Fibroblast of skin of scalp (primary cell): ENCODE measurements at places on chromosomes 1 and 21.

- DNase-seq: no peak
Observed at GRCh38 chr1:245990315-245991022, 516.6 kb downstream of the SMYD3 start.

DNA sequence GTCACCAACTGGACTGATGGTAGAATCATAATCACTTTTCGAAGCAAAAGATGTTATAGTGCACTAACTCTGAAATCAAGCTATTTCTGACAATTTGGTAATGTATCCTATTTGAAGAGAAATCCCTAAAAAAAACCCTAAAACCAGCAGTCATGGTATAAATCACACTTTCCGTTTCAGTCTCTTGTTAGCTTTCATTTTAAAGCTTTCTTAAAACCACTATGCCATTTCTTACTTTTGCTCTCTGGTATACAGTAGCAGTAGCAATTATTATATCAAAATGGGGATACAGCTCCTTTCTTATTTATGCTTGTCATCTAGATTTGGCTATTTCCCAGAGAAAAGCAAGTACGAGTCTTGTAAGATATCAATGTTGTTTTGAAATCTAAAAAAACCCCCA lies 323.3 kb downstream of the KCTD3 start:
- DNase-seq: no peak

- peak; percentile 91 for DNase-seq
Observed at GRCh38 chr1:66563094-66563800, 29.3 kb downstream of the SGIP1 start.

- no peak for DNase-seq
Observed at GRCh38 chr1:32427264-32427963, 33.2 kb upstream of the BSDC1 start.

DNA sequence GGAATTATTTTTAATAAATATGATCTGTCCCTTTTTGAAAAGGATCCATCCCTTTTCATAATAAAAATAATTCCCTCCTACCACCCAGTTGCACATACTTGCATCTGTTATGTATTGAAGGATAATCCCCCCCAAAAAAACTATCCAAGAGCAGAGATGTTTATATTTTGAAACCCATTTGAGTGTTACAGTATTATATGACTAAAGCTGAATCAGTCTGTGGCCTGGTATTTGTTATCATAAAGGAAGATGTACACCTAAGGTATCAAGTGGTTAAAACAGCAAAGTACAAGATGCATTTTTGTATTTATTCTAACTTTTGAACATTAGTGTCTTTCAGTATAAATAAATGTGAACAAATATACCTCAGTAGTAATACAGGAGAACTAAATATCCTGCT lies 12.7 kb upstream of the TGFB2 start:
- DNase-seq: no peak

- DNase-seq: no peak
Observed at GRCh38 chr1:162913345-162913744, 52.4 kb upstream of the CCDC190 start.

- peak; percentile 79 for DNase-seq
Observed at GRCh38 chr1:26784023-26784871, 3.5 kb upstream of the PIGV start.

- no peak for DNase-seq
Observed at GRCh38 chr1:35882586-35882944, 444 bp upstream of the AGO1 start.

DNA sequence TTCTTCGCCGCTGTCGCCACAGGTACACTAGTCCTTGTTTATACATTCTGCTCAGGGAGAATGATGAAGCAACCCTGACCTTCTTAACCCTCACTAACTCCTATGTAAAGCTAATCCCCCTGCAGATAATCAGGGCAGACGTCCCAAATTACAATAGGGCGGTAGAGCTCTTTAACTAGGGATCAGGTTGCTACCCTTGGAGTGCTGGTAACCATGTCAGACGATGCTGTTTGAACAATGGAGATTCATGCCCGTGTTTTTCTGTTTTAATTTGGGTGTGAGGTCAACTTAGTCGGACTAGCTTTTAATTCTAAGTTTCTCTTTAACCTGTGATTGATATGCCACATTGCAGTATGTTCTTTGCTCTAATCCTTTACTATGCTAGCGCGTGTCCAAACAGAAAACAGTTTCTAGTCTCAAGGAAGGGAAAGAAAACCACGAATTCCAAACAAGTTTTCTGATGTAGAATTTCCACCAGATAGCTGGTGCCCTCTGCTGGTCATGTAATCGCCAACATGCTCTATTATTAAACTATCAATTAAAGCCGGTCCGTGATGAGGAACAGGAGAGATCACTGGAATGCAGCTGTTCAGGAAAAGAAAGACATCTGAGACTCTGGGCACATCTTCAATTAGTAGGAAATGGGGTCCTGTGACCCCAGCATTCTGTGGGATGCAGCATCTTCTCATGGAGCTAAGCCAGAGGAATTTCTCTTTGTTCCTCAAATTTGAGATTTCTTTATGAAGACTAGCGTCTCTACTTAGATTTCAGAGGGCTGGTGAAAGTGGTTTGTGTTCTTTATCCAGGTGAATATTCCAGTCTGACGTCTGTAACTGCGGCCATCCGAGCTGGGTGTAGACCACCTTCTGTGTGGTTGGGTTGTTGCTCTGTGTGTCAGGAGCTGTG lies 18.3 kb upstream of the VAMP3 start:
- peak; percentile 68 for DNase-seq

- peak; percentile 73 for DNase-seq
Observed at GRCh38 chr1:93827633-93828366, 51.2 kb downstream of the DNTTIP2 start.

DNA sequence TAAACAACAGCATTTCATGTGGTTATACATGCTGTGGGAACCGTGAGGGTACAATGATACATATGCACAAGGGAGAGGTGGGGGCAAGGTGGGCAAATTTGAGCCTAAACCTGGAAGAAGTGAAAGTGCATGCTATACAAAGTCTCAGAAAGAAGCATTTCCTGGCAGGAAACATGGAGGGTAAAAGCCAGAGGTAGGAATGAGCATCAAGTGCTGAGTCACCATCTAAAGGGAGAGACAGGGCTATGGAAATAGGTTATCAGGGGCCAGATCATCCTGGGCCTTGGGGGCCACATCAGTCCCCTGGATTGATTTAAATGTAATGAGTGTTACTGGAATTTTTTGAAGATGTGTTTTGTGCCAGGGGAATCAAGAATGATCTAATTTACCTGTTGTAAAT lies 60.1 kb upstream of the DAB1 start:
- no peak for DNase-seq

DNA sequence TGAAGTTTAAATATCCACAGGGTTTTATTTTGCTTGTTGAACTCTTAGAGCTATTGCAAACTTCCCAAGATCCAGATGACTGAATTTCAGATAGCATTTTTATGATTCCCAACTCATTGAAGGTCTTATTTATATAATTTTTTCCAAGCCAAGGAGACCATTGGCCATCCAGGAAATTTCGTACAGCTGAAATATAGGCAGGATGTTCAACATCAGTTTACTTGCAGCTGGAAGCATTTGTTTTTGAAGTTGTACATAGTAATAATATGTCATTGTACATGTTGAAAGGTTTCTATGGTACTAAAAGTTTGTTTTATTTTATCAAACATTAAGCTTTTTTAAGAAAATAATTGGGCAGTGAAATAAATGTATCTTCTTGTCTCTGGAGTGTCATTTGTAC lies 32.8 kb upstream of the DDR2 start:
- no peak for DNase-seq

GRCh38 chr1:240030236-240030635 lies 61.4 kb upstream of the FMN2 start:
- DNase-seq: peak; percentile 71

DNA sequence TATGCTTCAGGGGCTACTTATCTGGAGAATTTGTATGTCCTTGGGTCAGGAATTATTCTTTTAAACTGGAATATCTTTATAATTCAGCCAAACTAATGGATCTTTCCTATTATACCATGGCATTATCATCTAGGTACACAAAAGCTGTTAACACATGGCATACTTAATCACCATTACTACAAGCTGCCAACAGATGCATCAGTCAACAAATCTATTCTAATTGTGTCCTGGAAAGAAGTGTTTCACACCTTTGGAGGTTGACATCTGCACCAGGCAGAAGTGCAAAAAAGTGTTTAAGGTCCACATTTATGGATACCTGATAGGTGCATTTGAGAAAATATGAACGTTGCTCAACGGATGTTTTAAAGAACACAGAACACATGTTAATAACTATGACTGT lies 470.2 kb upstream of the ADGRL2 start:
- DNase-seq: no peak

DNA sequence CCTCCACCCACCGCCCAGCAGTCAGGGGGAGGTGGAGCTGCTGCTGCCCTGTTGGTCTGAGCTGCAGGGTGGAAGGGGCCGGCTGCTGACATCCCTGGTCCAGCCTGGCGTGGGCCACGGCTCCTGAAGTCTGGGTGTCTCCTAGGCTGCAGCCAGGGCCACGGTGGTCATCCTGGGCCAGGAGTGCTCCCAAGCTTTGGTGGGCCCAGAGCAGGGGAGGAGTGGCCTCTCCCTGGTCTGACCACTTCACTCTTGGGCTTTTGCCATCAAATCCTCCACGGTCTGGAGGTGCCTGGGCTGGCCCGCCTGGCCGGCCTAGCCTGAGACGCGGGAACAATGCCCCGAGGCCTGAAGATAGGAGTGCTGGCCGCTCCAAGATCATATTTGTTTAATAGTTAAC lies 5.8 kb downstream of the PRDM16 start:
- DNase-seq: no peak

DNA sequence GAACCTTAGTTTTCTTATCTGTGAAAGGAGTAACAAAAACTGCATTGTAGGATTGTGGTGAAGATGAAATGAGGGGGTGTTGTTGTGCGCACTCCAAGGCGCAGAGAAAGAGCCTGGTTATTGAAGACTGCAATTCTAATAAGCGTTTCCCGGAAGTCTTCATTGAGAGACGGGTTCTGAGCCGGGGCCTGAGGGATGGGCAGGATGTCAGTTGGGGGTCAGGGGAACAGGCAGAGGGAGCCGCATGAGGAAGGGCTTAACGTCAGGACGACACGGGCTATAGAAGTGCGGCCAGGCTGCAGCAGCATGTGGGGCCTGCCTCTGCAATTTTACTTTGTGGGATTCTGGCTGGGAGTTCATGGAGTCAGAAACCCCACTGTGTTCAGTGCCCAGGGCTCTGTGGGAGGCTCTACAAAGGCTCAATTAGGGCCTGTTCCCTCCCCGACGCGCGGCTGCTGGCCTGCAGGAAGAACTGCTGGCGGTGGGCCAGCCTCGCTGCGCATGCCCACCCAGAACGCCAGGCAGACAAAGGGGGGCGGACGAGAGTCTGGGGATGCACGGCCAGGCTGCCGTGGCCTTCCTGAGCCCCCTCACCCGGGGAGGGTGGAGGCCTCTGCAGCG lies 20.7 kb downstream of the TRIM62 start:
- DNase-seq: peak; percentile 78

GRCh38 chr1:230125640-230126528 lies 58.8 kb downstream of the GALNT2 start:
- DNase-seq: peak; percentile 71

GRCh38 chr1:93980320-93981273 lies 71.4 kb upstream of the GCLM start:
- DNase-seq: peak; percentile 51

- DNase-seq: no peak
Observed at GRCh38 chr1:191414981-191415640, 743.2 kb upstream of the RGS18 start.

GRCh38 chr1:49171941-49172593 lies 395.4 kb upstream of the BEND5 start:
- no peak for DNase-seq

GRCh38 chr1:40645118-40645680 lies 20.3 kb downstream of the RIMS3 start:
- DNase-seq: no peak

- DNase-seq: peak; percentile 68
Observed at GRCh38 chr21:36350282-36350910, 30.4 kb downstream of the MORC3 start.

GRCh38 chr1:50667710-50668356 lies 244.6 kb upstream of the DMRTA2 start:
- peak; percentile 25 for DNase-seq

DNA sequence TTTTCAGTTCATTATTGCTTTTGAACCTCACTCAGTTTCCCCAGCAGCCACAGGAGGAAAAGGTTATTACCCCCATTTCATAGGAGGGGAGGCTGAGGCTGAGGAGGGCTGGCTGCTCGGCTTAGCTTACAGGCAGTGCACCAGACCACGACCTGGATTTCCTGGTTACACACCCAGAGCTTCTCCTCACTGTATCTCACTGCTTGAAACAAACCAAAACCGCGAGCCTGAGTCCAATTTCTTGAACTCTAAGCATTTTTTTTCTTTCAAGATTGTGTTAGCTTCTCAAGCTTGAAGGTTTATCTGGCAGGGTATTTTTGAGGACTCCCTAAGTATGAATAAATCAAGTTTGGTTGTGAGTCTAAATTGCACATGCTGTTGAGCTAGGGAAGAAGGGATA lies 188.9 kb upstream of the EDN2 start:
- DNase-seq: peak; percentile 72

GRCh38 chr21:34027721-34028461 lies 45.5 kb upstream of the MRPS6 start:
- peak; percentile 82 for DNase-seq

DNA sequence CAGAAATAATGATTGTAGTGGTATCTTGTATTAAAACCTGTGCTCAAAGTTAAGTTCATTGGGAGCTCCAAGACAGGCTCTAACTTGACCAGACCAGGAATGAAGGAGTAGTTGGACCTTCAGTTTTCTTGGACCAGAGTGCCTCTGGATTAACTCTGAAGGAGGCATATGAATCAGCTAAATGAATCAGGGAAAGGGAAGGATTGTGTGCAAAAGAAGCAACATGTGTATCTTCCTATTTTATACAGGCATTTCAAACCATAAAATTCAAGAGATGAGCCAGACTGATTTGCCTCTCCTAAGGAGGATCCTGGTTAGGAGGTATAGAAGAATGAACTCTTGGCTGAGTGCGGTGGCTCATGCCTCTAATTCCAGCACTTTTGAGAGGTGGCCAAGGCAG lies 71.4 kb downstream of the CC2D1B start:
- DNase-seq: no peak

DNA sequence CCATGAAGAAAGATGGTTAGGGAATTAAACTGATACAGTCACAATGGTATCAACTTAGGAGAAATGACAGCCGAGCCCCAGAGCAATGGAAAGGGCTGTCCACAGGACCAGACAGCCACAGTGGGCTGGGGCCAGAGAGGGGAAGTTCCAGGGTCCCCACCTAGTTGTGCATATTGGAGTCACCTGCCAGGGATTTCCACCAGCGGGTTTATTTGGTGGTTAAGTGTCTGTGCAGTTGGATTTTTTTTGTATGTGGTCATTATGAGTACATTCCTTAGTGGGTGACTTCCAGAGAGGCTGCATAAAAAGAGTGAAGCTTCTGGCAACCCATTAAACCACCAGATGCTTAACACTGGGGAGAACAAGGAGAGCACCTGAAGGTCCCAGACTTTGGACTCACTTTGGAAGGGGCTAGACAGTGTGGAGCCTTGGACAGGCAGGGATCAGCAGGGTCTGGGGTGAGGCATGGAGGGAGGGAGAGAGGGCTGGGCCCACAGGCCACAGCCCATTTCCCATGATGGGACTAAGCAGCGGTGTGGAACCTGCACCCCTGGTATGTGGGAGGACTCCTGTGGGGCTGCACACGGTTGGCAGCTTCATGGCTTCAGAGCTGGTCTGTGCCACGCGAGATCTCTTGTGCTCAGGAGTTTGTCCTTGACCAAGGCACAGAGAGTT lies 7.8 kb upstream of the PTTG1IP start:
- peak; percentile 59 for DNase-seq

- DNase-seq: no peak
Observed at GRCh38 chr1:10910681-10911489, 101.6 kb upstream of the TARDBP start.
